ENCODE measurements at places on chromosomes 7 and 10. TPM values are rescaled to one million over a fixed set of nuclear protein-coding genes. Genes with fewer than 3 reads are reported as not detected.

USP6NL gene
- 6.9 TPM for total RNA-seq

DNA sequence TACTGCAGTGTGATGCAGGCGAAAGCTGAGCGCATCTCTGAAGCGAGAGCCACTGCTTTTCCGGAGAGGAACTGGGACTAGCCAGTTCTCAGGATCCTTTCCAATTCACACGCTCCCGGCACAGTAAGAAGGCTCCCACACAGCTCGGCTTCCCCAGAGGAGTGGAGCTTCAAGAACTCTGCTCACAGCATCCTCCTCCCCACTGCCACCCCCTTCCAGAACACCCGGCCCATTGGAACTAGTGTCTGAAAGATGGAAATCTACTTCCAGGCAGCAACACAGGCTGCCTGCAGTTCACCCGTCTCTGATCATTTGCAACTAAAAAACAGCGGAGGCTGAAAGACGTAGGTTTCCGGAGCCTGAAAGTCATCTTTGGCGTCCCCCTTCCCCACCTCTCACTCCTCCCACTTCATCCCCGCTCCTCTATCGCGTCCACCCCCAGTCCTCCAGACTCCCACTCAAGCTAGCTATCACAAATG, at the start of gene DGKB:
Gene DGKB, minus strand, starts transcription at position 163 of the 479 bp plus-strand sequence.
- peak; percentile 35 for DNase-seq

INHBA gene
- total RNA-seq: 1.5 TPM

GRCh38 chr7:158372400-158373342, 215.0 kb downstream of the PTPRN2 start:
- DNase-seq: peak; percentile 8

DNA sequence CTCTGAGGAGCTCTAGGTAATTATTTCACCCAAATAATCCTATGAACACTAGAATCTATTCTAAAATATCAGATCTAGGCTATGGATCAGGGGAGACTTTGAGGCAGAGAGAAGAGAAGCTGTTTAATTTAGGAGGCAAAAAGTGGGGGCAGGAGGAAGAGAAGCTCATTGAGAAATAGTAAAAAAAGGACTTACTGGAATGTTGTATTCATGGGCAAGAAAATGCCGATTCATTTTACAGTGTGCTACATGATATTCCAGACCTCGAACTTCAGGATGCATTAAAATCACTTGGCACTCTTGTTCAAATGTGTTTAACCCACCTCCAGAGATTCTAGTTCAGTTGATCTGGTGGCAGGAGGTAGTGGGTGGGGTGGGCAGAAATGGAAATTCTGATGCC, 109.5 kb upstream of the ITGB1 start:
- no peak for DNase-seq

NUB1 gene
- 36.5 TPM for total RNA-seq

DNA sequence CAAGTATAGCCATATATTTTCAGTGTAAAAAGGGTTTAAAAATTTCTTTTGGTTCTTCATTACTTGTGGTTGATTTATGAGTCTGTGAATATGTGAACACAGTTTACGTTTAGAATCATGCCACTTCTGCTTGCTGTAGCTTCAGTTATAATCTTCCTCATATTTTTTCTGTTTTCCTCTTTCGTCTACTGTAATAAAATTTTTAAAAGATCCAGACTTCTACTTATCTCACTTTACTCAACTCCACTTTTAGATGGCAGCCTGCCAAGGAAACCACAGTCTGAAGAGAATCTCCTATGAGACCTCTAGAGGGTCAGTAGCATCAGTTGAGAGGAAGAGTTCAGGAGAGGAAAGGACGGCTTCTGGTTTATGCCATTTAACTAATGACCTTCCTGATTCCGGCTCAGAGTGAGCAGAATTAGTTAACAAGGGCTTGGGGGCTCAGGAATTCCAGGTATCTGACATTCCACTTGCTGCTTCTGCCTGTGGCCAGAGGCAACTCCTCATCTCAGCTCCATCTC, 21.4 kb downstream of the CREB5 start:
- no peak for DNase-seq

DNA sequence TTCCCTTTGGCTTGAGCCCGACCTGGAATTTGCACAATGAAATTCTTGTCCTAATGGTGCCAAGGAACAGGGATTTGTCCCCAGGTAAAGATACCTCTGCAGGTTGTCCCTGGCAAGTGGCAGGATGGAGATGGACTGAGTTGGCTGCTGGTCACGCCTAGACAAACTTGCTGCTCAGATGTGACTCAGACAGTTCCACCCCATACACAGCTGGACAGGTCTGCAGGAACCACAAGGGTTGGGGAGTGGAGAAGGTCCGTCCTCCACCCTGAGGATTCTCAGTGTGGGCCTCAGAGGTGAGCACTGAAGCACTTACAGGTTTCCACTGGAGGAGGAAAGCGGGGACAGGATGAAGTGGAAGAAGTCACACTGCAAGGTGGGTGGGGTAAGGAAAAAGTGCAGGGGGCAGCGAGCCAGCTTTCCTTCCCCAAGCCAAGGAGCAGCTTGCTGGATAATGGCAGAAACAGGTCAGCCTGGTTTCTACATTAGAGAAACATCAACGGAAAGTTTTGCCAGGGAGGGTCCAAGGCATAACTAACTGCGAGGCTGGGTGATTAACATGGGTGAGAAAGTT, 20.5 kb downstream of the ITPRIP start:
- no peak for DNase-seq

- DNase-seq: no peak
Measured at GRCh38 chr10:100600218-100600617, 64.5 kb downstream of the HIF1AN start.

GRCh38 chr7:142611566-142612236, 137.6 kb upstream of the PRSS1 start:
- DNase-seq: no peak

DNA sequence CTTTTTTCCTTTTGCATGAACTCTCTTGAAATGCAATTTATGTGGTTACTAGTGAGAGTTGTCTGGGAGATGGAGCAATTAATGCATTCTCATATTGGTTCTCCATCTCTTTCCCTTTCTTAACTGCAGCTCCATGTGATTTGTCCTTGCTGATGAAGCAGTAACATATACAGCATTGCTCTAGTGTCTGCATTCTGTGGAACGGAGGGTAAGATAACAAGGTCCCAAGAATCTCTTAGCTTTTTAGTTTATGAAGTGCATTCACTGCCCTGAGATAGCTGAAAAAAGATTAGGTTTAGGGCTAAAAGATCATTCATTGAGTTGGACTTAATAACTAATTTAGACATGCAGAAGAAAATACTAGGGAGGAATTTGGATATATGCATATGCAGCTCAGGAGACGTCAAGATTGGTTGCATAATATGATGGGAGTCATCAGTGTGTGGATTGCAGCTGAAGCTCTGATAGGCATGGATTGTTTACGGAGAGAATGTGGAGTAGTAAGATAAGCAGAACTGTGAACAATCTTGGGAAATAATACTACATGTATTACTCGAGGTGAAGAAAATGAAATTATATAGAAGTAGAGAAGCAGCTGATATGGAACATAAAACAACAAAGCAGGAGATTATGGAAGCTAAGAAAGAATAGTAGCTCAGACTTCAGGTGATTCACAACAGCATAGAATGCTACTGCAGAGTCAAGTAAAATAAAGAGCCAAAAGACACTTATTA, 404.7 kb downstream of the ARL4A start:
- DNase-seq: no peak

FIS1 gene
- 326 TPM for total RNA-seq

GRCh38 chr7:98777051-98777450, 92.8 kb downstream of the TMEM130 start:
- peak; percentile 40 for DNase-seq

DNA sequence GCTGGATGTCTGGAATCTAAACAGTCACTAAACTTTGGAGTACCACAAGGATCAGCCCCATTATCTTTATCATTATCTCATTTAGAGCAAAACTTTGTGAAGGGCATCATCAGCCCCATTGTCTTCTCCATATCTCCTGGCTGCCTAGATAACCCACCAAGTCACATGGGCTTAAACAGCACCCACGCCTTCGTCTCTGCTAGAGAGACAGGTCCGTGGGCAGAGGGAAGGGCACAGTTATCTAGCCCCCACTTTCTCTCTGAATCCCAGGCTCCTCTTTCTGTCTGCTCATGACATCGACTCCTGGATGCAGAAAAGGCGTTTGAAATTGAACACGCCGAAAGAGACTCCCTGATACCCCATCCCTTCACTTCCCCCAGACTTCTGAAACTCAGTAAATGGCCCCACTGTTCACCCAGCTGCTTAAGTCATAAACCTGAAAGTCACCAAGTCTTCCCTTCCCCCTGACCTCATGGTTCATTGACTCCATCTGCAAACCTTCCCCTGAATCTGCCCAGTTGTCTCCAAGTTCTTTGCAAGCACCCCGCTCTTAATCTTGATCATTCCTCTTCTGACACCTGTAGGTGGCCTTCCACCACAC, 20.9 kb upstream of the PARD3 start:
- DNase-seq: no peak

- DNase-seq: no peak
Measured at GRCh38 chr7:72504061-72504706, 92.0 kb upstream of the CALN1 start.

DNA sequence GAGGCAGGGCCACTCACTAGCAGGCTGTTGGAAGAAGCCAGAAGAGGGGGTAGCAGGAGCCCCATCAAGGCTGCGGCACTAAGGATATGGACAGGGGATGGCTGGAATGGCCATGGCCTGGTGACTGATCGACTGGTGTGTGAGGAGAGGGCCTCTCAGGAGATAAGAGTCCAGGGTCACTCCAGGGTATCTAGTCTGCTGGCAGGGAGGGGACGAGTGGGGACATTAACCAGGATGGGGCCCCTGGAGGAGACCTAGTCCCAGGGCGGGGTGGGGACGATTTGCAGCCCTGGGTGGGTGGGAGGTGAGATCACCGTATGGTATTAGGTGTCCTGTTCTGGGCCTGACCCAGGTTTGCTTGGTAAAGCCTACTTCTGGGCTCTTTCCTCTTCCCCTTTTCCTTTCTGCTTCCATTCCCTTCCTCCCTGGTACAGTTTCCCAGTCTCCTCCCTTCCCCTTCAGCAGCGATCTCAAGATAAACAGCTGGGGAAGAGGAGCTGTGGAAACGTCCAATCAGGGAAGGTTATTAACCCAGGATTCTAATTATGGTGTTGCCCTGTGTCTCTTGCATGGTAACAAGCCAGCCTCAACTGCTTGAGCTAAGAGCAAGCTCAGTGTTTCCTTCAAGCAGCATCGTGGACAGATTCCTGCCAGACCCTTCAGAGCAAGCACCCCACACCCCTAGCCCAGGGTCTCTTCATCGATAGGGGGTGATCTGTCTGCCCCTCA, 233.2 kb downstream of the RPS24 start:
- DNase-seq: no peak

CYP3A7 gene
- not detected for total RNA-seq

- no peak for DNase-seq
Measured at GRCh38 chr10:114389426-114389825, 14.9 kb downstream of the AFAP1L2 start.

DNA sequence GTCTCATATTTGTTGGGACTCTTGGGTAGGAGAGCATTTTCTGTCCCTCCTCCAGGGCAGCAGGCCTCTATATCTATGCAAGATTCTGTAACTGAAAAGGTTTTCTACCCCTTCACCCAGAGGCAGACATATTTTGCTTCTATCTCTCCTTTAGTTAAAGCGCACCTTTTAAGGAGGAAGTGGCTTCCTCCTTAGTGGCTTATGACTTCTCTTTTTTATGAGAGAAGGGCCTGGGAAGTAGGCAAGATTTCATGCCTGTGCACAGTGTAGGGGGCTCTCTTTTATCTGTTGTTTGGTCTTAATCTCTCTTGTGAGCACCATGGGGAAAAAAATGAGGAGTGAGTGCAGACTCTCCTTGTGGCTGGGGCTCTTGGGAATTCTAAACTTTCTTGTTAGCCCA, 122.1 kb downstream of the LRMDA start:
- no peak for DNase-seq

SRRM3 gene
- 17.2 TPM for total RNA-seq

DNA sequence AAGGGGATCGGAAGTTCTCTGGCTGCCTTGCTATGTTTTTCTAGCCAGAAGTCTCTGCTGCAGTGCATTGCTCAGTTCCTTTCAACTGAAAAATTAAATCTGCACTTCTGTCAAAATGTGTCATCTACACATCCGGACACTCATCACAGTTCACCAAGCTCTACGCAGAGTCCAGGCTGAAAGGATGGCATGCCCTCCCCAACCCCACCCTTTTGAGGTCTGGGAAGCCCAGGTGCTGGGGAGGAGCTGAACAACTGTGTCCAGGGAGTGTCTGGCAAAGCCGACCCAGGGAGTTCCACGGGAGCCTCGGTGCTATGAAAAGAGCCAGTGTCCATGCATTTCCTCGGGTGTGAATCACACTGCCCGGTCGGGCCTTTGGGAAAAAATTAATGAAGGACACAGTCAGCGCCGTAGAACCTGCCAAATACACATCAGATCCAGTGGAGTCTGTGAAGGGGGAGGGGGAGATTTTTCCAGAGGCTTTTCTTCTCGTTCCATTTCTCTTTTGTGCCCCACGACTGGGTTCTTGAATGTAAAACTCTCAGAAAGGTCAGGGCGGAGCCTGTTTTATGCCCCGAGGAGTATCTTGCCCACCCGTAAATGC, 757 bp upstream of the PALS2 start:
- peak; percentile 25 for DNase-seq

CFAP46 gene
- total RNA-seq: 1.5 TPM

RARRES2 gene
- 18.7 TPM for total RNA-seq

MMP21 gene
- total RNA-seq: not detected

DNA sequence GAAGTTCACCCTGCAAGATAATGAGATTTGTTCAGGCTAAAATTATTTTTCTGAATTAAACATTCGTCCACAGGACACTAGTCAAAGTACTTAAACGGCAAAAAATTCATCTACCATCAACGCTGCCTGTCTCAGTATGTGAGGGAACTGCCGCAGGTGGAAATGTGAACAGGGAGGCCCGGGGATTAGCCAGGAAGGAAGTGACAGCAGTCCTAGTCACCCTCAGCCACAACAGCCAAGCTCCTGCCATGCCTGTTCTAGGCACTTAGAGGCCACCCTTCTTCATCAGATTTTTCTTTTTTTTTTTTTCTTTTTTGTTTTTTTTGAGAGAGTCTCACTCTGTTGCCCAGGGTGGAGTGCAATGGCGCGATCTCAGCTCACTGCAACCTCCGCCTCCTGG, 9.4 kb downstream of the NUDT5 start:
- DNase-seq: no peak

- peak; percentile 70 for DNase-seq
Measured at GRCh38 chr10:70673043-70673928, 980 bp downstream of the ADAMTS14 start.

- DNase-seq: no peak
Measured at GRCh38 chr7:47420122-47420780, 161.7 kb downstream of the TNS3 start.

Measured in left ventricle myocardium superior (tissue), 1 donor.